ENCODE measurements at places on chromosomes 12 and 14. TPM values are rescaled to one million over a fixed set of nuclear protein-coding genes. Genes with fewer than 3 reads are reported as not detected.

The TOMM20L gene
- not detected for total RNA-seq

The PFDN5 gene
- 521 TPM for total RNA-seq

The LRTM2 gene
- total RNA-seq = 0.05 TPM

The CFL2 gene
- total RNA-seq = 94.1 TPM

The MCRS1 gene
- 57.2 TPM for total RNA-seq

Data from A549 treated with dexamethasone at 1 μM for 4 hours (cell line).